ENCODE measurements at places on chromosomes 7 and 10. TPM values are rescaled to one million over a fixed set of nuclear protein-coding genes. Genes with fewer than 3 reads are reported as not detected.
A peak's percentile ranks its signal among the peaks of the same experiment; 100 is the strongest.

DNA sequence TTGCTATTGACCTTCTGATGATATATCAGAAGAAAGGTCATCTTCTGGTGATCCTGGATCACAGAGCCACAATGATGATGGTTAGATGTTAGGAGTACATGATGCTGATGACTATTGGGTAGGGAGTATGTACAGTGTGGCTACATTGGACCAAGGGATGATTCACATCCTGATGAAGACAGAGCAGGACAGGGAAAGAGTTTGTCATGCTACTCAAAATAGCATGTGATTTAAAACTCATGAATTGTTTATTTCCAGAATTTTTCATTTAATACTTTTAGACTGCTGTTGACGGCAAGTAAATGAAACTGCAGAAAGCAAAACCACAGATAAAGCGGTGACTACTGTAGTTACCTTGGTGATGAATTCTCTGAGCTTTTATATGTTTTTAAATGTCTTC is 397.3 kb downstream of the PPP1R3A start:
- H3K27me3 ChIP-seq, result no peaks in the 10 kb centered on the region
- H3K27ac ChIP-seq, result no peak overlapping the region
- no peaks in the 10 kb centered on the region for H3K36me3 ChIP-seq
- no peak for DNase-seq

Gene C10orf62
- 0.34 TPM for total RNA-seq

GRCh38 chr10:74851831-74852230 is 25.4 kb downstream of the KAT6B start:
- H3K4me1 ChIP-seq, result peaks cover 25% of the 10 kb centered on the region
- H3K4me3 ChIP-seq, result no peak overlapping the region
- no peaks in the 10 kb centered on the region for H3K27me3 ChIP-seq

GRCh38 chr7:1343551-1343950 is 110.9 kb downstream of the UNCX start:
- H3K4me1 ChIP-seq, result peaks cover under 1% of the 10 kb centered on the region
- no peaks in the 10 kb centered on the region for H3K36me3 ChIP-seq
- DNase-seq, result no peak

DNA sequence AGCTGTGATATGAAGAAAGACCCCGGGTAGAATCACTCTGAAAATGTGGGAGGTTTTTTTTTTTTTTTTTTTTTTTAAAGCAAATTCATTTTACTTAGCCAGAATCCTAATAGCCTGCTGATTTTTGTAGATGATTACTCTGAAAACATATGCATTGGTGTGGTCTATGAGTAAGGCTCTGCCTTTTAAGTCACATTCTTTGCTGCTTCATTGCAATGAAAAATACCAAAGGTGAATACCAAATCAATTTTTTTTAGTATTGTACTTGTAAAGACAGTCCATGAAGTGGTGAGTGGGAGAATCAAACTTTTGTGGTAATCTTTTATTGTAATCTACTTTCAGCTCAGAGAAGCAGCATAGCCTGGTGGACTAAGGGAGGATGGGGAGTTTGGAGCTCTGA is 130.3 kb downstream of the SDK1 start:
- H3K4me3 ChIP-seq, result no peak overlapping the region
- peaks cover 10% of the 10 kb centered on the region for H3K4me1 ChIP-seq
- H3K27me3 ChIP-seq, result no peaks in the 10 kb centered on the region
- H3K27ac ChIP-seq, result no peak overlapping the region
- DNase-seq, result no peak
- H3K36me3 ChIP-seq, result no peaks in the 10 kb centered on the region

Gene SLC13A1
- total RNA-seq, result 0.07 TPM

DNA sequence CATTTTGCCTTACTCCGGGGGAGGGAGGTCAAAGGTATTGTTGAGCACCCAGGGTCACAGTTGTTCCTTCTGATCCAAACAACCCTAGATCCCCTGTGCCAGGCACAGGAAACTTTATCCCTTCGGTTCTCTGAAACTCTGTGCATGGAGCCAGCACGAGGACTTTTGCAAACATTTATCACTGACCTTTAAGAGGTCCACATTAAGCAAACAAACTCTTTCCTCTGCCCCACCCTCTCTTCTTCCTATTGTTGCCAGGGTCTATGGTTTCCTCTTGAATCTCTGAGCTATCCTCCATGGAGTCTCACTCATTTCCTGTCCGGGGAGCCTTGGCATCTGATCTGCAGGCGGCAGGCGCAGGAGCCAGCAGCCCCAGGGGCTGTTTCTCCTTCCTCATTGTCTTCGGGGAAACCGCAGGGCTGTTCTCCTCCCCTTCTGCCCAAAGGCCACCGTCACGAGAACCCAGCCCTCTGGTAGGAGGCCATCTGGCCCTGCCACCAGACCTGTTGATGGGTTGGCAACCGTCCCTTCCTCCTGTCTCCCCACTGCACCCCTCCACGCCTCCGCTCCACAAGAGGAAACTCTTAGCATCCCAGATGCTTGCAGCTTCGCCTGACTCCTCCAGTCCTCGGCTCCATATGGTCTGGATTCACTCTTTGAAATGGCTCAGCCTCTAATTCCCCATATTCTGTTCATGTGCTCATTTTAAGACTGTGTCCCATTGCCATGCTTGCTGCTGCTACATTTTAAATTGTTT is 327.3 kb upstream of the NRP1 start:
- peaks cover 25% of the 10 kb centered on the region for H3K4me1 ChIP-seq
- no peaks in the 10 kb centered on the region for H3K36me3 ChIP-seq
- DNase-seq, result no peak
- no peak overlapping the region for H3K4me3 ChIP-seq
- no peaks in the 10 kb centered on the region for H3K27me3 ChIP-seq

- H3K27me3 ChIP-seq, result no peaks in the 10 kb centered on the region
- DNase-seq, result no peak
- H3K36me3 ChIP-seq, result peaks cover 12% of the 10 kb centered on the region
- H3K4me3 ChIP-seq, result peak overlapping the region; percentile 75
- H3K27ac ChIP-seq, result peak overlapping the region; percentile 79
- peaks cover 30% of the 10 kb centered on the region for H3K4me1 ChIP-seq
Observed at GRCh38 chr10:30013757-30014156, 45.6 kb downstream of the JCAD start.

DNA sequence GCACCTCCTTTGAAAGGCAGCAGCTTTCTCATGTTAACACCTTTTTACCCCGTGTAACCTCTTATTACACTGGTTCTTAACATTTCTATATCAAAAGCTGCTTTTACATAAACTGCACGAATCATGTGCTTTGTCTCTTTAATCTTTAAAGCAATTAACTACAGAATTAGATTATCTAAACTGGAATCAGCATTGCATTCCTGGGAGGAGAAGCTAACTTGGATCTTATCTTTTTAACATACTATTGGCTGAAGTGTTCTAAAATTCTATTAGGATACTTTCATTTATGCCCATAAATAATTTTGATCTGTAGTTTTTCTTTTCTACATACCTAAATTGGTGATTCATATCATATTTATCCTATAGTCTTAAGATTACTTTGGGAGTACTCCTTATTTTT is 428.4 kb upstream of the IGFBP3 start:
- no peak overlapping the region for H3K27ac ChIP-seq
- no peaks in the 10 kb centered on the region for H3K36me3 ChIP-seq
- H3K4me1 ChIP-seq, result no peaks in the 10 kb centered on the region

Gene TMEM236
- 11.6 TPM for total RNA-seq

DNA sequence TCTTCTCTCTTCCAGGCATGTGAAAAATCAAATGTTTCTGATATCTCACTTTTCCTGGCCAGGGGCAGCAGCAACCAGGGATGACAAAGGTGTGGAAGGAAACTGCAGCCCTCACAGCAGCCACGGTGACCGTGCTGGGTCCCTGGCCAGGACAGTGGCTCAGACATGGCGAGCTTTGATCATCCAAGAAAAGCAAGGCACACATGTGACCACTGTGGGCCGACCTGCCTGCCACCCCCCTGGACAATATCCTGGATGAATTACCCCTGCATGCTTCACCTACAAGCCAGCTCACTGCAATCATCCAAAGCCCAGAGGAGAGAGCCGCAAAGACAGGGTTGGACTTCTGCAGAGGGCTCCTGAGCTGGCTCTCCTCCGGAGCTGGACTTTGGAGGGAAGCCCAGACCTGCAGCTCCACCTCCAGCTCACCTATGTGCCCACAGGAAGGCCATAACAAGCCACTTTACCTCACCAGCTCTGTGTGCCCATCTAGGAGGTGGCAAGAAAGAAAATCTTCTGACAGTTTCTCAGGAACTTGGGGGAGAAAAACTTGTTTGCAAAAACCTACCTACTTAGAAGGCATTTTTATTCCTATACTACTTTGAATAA is 2.7 kb downstream of the CHST15 start:
- H3K36me3 ChIP-seq, result no peaks in the 10 kb centered on the region
- no peak for DNase-seq
- peak overlapping the region; percentile 87 for H3K4me3 ChIP-seq
- H3K27me3 ChIP-seq, result peaks cover 55% of the 10 kb centered on the region
- H3K27ac ChIP-seq, result peak overlapping the region; percentile 86

GRCh38 chr10:45198486-45199204 is 116.8 kb downstream of the OR13A1 start:
- H3K27ac ChIP-seq, result no peak overlapping the region
- no peak for DNase-seq
- no peaks in the 10 kb centered on the region for H3K36me3 ChIP-seq
- H3K4me3 ChIP-seq, result no peak overlapping the region

Data from type B pancreatic cell (in vitro differentiated cells).